ENCODE measurements at places on chromosomes 4 and X.
A peak's percentile ranks its signal among the peaks of the same experiment; 100 is the strongest.

DNA sequence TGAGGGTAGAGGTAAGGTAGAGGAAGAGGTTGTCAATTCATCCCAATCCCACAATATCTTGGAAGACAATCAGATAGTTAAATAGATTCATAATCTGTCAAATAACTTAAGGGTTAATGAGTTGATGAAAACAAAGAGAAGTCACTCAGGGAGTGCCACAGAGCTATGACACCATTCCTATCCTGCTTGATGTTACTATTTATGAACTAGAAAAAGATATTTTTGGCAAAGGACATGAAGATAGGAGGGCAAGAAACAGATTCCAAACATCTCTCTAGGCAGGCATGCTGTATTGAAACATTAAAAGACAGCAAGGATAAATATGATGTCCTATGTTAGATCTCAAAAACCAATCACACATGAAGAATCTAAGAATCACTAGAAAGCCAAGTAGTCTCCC, 3.5 kb upstream of the SRPX start:
- no peak for DNase-seq

DNA sequence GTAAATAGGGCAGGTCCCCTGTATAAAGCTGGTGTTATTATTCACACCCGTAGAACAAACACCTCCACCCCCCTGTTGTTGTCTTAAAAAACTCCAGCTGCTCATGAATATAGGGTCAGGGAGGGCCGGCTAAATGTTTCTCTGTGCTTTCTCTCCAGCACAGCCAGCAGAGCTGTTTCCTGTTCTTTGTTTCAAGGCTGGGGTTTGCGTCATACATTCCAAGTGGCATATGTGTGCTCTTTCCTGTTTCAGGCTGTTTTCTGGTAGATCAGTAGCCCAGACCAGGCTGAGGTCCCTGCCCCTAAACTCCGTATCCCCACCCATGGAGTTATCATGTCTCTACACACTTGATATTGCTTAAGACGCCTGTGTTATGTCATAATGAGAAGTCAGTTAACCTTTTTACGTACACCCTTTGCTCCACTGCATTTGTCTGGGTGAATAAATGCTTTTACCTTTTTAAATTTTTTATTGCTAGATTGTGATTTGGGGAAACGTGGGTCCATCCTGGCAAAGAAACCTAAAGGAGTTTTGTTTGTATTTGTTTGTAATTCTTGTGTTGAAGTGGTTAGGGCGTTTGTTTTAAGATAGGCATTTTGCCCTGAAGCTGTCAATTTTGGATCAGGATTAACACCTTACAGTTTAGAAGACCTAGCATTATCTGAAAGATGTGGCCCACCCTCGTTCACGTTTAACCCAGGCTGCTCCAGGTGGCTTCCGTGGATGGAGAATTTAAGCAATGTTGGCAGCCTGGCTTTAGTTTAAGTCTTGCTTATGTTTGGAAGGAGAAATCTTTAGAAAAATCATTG, 3.3 kb downstream of the KLF3 start:
- peak; percentile 97 for DNase-seq

DNA sequence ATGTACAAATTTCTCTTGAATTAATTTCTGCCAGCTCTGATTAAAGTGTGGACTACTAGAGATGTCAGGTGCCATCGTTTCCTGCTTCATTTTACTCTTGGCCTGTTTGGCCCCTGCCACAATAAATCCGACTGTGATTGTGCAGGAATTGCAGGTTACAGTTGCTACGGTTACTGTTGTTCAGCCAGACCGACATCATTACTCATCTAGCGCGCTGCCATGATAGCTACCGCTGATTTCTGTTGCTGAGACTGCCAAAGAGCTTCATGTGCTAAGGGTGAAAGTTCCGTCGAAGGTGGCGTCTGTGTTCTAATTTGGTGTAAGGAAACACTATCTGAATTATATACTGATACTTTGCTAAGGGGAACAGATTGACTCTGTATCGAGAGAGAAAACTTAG, 22.1 kb downstream of the SLIT2 start:
- no peak for DNase-seq

- no peak for DNase-seq
Measured at GRCh38 chr4:152917543-152918395, 18.4 kb upstream of the FHDC1 start.

DNA sequence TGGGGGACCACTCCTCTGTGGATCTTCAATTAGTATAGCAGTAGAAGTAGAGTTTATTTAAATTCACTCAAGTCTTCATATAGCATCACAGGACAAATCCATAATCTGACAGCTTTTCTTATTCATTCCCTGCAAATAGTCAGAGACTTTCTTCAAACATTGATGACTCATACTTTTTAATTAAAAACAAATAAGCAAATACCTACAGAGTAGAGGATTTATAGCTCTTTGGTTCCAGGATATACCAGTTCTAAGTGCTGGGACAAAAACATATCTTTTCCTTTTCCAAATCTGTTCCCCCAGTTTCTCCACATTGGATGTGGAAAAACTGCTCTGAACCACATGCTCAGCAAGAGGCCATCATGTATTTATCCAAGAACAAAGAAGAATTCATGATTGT, 24.1 kb downstream of the EMCN start:
- peak; percentile 9 for DNase-seq

- DNase-seq: peak; percentile 28
Measured at GRCh38 chrX:40734971-40735324, 394 bp downstream of the MED14 start.

All from ELR (cell line).